Right ventricle myocardium superior (tissue), 1 donor: ENCODE measurements at places on chromosomes 1 and 21.

- DNase-seq, result no peak
These were observed 35.1 kb downstream of the NUAK2 start for GRCh38 chr1:205286335-205286950.

- no peak for DNase-seq
These were observed 6.2 kb downstream of the TRAF5 start for GRCh38 chr1:211332830-211333229.

DNA sequence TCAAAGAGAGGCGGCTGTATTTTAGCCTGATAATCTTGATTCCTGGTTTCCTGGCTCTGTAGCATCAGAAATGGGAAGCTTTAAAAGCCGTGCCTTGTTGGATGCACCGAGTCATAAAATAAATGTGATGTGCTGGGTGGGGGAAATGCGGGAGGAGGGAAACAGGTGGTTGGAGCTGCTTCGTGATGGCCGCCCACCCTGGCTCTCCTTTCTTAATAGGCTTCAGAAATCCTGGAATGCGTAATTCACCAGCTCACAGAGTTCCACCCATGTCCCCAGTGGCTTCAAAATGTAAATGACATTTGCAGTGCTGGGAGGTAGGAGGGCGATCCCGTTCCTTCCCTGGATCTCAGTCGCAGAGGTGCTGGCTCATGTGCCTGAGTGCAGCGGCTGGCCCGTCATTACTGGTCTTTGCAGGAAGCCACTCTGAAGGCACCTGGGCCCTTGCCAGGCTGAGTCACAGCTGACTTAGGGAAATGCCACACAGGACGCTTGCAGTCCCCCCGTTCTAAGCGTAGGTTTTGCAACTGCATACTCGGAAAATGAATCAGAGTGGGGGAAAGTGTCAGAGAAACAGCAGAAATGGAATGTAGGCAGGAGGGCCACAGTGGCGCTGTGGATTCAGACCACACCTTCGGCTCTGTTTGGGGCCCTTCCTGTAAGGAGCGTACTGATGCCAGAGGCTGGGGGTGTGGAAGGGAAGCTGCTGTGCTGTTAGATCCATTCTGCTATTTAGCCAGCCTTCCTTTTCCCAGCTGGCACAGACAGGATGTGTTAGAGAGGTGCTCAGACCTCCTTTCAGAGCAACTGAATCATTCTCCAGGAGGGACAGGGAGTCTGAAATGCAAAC lies 37.6 kb downstream of the GALNT2 start:
- peak; percentile 97 for DNase-seq

- DNase-seq, result no peak
These were observed 221.6 kb downstream of the AKT3 start for GRCh38 chr1:243628476-243628907.

- no peak for DNase-seq
These were observed 62.8 kb upstream of the ZBTB40 start for GRCh38 chr1:22388671-22389450.

DNA sequence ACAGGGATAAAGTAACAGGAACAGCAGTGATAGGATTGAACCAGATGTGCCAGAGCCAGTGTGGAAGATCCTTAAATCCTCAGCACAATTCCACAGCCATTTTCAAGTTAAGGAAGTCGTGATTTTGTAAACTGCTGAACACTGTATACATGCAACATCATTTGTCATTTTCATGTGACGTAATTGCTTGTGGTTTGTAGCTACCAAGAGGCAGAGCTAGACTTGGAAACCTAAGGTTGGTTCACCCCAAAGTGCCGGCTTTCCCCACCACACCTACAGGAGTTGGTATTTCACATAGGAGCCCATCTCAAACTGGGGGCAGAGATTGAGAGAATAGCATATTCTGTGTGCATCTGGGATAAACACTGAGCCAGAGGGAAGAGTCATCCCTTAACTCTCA lies 113.9 kb downstream of the CAPN8 start:
- DNase-seq, result no peak

GRCh38 chr21:43985690-43986251 lies 26.3 kb upstream of the TRAPPC10 start:
- DNase-seq, result peak; percentile 25

- DNase-seq, result no peak
These were observed 325.3 kb upstream of the ADAMTS5 start for GRCh38 chr21:27292229-27292628.

GRCh38 chr1:158830904-158831507 lies at the start of gene MNDA:
TSS of gene MNDA (plus strand) at chr1:158831351. CDS start at chr1:158842154, 10,803 bp downstream.
- no peak for DNase-seq
